ENCODE measurements at places on chromosomes 4 and X. TPM values are rescaled to one million over a fixed set of nuclear protein-coding genes. Genes with fewer than 3 reads are reported as not detected.

- DNase-seq: no peak
These were observed 114.7 kb upstream of the ARMCX2 start for GRCh38 chrX:101774340-101774739.

GRCh38 chrX:107324493-107325310 is 118.3 kb downstream of the DNAAF6 start:
- DNase-seq: no peak

CFAP47 gene
- total RNA-seq: not detected

AR gene
- 15.8 TPM for total RNA-seq
